ENCODE measurements at places on chromosomes 16 and 17.

GRCh38 chr17:69525920-69526841 is 111.7 kb downstream of the MAP2K6 start:
- DNase-seq: no peak

DNA sequence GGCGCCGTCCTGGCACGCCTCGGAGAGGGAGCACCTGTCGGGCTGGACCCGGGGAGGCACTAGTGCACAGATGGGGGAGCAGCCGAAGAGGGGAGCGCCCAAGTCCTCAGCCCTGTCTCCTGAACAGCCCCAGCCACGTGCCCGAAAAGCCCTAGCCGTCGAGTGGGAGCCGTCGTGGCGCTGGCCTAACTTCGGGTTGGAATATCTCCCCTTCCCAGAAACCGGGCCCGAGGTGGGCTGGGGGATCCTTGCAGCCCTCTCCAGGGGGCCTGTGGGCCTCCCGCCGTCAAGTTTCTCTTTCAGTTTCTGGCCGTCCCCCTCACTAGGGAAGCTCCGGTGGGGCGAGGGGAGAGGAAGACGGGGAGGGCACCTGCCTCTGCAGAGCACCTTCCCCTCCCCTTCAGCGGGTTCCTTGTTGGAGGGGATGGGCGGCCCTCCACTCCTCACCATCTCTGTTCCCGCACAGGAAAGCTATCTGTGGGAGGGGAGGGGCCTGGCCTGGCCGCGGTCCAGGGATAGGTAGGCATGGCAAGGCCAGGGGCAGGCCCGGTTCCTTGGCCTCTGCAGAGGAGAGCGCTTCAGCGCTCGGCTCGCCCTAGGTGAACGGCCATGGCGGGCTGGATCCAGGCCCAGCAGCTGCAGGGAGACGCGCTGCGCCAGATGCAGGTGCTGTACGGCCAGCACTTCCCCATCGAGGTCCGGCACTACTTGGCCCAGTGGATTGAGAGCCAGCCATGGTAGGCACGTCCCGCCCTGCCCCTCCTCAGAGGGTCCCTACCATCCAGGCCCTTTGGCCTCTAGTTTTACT is 709 bp downstream of the STAT5A start:
- peak; percentile 46 for DNase-seq

- DNase-seq: no peak
Observed at GRCh38 chr17:70813355-70813930, 644.1 kb downstream of the KCNJ2 start.

- no peak for DNase-seq
Observed at GRCh38 chr17:56917559-56918296, 3.9 kb upstream of the TRIM25 start.

- DNase-seq: no peak
Observed at GRCh38 chr16:57723170-57723569, 12.4 kb upstream of the KATNB1 start.

- DNase-seq: no peak
Observed at GRCh38 chr16:22070361-22071330, 21.7 kb upstream of the VWA3A start.

GRCh38 chr17:79836972-79837887 is 2.0 kb downstream of the CBX4 start:
- DNase-seq: no peak

GRCh38 chr17:80729016-80729415 is 184.4 kb downstream of the RPTOR start:
- DNase-seq: no peak

DNA sequence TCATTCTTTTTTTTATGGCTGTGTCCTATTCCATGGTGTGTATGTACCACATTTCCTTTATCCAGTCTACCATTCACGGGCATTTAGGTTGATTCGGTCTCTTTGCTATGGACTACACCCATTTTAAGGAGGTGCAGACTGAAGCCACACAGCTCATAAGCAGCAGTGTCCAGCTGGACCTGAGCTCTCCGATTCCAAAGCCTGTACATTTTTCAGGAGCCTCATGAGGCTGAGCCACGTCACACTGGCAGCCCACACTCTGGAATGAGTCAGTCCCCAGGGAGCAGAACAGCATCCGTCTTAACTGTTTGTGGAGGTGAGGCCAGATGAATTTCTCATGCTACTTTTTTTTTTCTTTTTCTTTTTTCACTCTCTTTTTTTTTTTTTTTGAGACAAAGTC is 116.1 kb downstream of the C16orf95 start:
- no peak for DNase-seq

DNA sequence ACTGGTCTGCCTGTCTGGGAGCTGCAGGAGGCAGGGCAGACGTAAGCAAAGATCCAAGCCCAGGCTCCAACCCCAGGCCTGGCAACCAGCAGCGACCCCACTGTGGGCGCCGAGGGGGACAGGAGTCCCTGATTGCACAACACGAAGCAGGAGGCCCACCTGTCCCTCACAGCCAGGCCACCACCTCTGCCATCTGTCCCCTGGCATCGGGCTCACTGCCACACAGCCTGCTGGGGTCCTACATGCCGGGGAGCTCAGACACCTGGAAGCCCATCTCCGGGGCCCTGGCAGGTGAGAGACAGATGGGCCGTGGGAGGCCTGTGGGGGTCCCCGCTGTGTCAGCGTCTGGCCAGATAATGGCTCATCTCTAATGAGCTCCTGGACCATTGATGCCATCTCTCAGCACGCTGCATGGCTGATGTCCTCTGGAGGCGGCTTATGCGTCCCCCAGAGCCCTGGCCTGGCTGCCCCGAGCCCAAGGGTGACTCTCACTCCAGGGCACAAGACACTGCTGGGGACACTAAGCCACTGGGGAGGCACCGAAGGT is 11.3 kb upstream of the RASD1 start:
- no peak for DNase-seq

DNA sequence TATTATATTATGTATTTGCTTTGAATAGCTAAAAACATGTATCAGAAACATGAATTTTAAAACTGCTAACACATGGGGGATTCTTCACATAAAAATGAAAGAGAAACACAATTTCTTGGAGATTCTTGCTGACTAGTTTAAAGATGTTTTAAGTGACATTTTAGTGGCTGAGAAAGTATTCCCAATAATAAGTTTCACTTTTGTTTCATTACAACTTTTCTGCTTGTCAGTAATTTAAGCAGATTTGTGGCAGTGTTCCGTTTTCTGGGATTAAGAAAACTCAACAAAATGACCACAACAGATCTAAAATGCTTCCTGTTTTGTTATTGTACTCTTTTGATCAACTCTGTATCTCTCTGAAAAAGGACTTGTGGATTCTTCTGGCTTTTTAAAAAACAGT is 75.9 kb downstream of the NLK start:
- no peak for DNase-seq

DNA sequence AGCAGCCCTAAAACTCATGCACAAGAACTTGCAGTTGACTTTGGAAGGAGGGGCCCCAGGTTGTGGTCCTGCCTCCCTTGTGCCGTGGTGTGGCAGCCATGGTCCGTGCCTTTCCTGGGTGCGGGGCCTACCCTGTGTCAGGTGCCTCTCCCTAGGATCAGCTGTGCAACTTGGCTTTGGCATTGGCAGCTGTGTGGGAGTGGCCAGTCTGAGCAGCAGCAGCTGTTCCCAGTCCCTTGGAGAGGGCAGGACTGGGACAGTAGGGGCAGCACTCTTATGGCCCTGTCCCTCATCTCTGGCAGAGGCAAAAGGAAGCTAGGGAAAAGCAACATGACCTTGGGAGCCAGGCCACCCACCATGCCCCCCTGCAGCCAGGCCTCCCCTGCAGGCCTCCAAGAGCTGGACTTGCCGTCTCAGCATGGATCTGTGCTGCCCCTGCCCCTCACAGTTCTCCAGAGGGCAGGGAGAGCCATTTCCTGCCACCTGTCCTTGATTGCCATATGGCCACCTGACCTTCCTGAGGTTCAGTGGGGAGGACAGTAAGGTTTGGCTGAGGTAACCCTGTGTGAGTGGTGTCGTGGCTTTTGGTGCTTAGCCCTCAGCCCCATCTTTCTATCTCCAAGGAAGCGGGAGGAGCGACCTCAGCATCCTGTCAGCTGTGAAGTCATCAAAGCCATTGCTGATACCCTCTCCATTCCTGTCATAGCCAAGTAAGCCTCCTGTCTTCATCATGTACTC is 15.5 kb upstream of the NFATC3 start:
- no peak for DNase-seq

DNA sequence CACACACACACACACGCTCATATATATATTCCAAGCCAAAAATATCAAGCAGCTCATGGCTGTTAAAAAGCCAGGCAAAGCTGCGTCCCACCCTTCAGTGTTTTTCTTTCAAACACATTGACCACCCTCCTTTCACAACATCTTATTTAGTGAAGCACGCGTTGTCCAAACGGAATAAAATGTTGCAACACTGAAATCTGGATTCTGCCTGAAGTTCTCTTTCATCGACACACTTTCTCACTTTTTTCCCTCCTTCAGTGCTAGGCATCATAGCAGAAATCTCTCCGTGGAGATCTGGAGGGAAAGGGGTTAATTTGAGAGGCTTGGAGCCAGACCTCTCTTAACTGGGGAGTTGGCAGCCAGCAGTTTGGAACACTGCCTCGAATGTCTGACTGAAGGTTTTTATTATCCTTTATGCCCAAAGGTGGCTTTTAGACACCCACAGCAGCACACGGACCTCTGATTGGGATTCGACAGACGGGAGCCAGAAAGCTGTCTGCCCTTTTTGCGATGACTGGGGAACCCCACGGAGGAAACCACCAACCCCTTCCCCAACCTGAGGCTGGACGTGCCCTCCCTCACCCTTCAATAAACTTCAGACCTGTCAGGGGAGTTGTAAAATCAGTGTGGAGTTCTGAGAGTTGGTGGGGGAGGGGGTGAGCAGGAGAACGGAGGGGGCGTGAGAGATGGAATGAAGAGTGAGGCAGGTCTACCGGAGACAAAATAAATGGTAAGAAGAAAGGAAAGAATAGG is 833.6 kb upstream of the SOX9 start:
- DNase-seq: no peak

DNA sequence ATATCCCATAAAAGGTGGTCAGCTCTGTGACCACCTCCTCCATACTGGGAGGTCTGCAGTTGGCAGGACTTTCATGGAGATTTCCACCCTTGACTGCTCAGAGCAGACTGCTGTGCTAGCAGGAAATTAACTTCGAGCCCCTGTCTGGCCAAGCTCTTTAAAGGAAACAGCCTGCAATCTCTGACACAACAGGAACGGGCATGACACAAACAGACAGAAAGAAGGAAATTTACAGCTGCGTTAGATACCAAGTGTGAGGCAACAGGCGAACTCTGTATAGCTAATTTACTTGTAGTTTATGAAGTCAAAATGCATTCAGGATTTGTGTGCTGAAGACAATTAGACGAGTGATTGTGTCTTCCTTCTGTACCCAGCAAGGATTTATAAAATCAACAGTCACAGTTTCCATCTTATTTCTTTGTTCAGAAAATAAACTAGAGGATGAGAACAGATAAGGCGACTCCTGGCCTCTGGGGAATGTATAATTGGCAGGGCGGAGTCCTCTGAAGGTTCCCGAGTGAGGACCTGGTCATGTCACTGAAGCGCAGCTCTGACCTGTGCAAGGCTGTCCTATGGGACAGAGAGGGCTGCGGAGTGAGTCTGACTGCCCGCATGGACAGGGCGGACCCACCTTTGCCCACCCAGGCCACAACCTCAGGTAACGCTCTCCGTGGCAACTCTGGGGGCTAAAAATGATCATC is 16.1 kb downstream of the WIPI1 start:
- DNase-seq: no peak

GRCh38 chr16:72769876-72770275 is 278.1 kb downstream of the ZFHX3 start:
- DNase-seq: no peak

DNA sequence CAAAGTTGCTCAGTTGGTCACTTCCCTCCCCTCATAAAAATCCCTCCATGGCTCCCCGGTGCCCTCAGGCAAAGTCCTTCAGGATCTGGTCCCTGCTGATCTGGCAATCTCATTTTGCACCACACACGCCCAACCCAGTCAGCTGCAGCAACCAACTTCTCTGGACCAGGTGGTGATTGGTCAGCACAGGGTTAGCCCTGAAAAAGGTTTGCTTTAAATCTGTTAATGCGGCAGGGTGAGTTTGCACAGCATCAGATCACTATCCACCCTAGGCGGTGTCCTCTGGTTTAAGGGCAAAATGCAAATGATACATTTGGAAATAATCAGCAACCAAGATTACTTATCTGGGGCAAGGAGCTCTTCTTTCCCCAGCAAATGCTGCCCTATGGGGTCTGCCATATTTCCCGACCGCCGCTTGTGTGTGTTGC is 42.9 kb upstream of the TNRC6C start:
- DNase-seq: no peak

DNA sequence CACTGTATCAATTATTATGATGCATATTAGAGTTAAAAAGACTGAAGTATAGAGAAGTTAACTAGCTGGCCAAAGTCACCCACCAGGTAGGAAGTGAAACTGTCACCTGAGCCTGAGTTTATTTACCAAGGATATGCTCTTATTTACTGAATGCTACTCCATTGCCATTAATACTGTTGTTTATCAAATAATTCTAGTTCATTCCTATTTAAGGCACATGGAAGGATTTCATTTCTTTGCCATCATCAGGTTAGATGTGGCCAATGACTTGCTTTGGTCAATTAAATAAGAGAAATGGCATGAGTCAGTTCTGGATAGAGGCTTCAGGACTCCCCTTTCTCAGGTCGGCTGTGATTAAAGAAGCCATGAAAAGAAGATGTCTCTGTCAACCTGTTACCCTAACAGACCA is 169.6 kb downstream of the KCNJ2 start:
- DNase-seq: no peak

GRCh38 chr17:52390422-52390821 is 231.9 kb upstream of the CA10 start:
- DNase-seq: no peak

GRCh38 chr17:37050920-37051319 is 102.2 kb downstream of the AATF start:
- no peak for DNase-seq

- DNase-seq: no peak
Observed at GRCh38 chr17:47778184-47778635, 43.4 kb downstream of the OSBPL7 start.

DNA sequence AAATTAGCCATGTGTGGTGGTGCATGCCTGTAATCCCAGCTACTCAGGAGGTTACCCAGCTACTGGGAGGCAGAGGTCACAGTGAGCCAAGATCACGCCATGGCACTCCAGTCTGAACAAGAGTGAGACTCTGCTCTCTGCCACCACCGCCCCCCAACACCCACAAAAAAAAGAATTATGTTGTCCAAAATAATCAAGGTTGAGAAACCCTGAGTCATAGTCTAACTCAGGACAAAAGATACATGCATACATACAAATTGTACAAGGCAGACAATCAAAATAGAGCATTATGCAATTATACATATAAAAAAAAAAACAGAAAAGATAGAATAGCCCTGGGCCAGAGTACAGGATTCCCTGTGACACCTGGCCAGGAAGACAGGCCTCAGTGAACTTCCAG is 6.6 kb upstream of the KPNB1 start:
- no peak for DNase-seq

DNA sequence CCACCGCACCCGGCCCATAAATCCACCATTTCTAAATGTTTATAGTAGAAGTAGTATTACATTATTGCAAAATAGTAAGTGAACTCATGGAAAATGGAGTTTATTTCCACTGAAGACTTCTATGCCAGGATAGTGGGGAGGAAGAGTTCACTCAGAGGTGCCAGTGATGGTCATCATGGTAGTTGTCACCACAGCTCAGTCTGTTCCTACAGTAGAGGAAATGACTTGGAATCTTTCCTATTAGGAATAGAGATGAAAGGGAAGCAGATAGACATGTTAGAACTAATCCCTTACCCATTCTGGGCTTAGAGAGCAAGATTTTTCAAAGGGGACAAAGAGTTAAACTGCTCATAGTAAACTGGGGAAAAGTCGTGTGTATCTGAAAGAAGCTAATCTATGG is 20.1 kb downstream of the MRPL45 start:
- no peak for DNase-seq

- DNase-seq: no peak
Observed at GRCh38 chr16:87207965-87208364, 109.2 kb downstream of the C16orf95 start.

- no peak for DNase-seq
Observed at GRCh38 chr17:31830971-31831858, 27.8 kb downstream of the COPRS start.

Measured in activated T-helper 9 cell treated with anti-CD3 and anti-CD28 coated beads, Interleukin-2, amount 50 U/mL, for 16 hours (primary cell).